Activated T-helper 1 cell treated with anti-CD3 and anti-CD28 coated beads, Interleukin-12 subunit alpha, Interleukin-12 subunit beta, Interleukin-2, Interleukin-4 antibody, amounts not matched to agents 30 ng/mL and 10 ng/mL and 1 ng/mL, durations not matched to agents 14 hours and 24 hours and 36 hours (primary cell): ENCODE measurements at places on chromosomes 3 and 15.

DNA sequence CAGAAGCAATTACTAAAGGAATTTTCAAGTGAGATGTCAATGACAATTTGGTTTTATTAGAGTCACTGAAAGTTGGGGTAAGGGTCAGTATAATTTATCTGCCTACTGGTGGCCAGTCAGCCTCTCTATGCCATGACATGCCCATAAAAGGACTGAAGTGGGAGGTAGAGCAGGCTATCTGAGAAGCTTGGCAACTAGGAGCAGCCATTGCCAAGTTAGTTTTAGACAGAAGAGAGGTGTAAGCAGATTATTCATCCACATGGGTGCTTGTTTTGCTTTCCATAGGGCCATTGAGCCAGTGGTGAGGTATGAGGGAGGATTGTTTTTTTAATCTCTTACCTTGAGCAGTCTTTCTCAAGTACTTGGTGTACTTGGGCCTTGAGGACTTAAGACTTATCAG is 8.1 kb upstream of the RBP1 start:
- no peak for DNase-seq

DNA sequence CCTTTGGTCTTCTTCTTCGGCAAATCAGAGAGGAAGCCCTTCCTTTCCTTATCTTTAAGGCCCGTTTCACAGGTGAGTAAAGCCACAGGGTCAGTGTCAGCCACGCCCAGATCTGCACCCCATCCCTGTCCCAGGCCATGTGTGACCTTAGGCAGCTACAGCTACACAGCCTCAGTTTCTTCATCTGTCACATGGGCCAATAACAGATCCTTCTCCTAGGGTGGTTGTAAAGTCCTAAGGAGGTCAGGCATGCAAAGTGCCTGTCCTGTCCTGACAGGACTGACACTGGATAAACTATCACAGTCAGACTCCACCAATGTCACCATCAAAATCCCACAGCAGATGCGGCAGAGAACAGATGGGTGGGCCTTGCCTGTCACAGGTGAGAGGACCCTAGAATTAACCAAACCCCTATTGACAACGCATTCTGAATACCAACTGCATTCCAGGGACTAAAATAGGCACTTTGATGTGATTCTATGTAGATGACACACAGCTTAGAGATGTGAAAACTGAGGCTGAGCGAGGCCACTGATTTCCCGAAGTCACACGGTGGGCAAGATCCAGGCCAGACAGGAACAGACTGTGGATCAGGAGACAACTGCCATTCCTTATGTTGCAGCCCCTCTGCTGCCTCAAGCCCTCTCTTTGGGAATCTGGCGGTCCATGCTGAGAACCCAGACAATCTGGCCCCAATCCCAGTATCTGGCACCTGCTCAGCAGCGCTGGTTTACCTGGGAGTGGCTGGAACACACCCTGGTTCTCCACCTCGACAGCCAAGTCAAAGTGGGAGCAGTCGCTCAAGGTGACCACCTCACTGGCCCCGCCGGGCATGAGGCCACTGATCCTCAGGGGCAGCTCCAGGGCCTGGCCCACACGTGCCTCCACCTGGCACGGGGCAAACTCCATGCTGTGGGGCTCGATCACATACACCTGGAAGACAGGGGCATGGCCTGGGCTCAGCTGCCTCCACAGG is 48.7 kb downstream of the NUP210 start:
- DNase-seq = no peak

DNA sequence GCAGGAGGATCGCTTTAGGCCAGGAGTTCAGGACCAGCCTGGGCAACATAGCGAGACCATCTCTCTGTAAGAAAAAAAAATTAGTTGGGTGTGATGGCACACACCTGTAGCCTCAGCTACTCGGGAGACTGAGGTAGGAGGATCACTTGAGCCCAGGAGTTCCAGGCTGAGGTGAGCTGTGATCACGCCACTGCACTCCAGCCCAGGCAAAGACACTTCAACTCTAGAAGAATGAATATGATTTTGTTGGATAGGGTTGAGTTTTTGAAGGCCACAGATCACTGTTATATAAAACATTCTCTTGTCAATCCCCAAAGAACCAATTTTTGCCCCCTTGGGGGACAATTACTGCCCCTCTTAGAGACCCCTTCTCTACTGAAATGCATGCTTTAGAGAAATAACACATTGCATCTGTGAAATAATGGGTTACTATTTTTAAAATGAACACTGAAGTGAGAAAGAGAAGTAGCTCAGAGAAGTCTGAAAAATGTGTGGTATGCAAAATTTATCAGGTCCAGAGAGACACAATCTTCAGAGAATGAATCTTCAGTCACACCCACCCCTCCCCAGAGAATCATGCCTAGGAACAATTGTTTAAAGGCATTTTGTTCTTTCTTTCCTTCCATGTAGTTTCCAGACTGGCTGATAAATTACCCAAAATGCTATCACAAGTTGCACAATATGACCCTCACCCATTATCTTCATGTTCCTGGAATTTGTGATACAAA is 42.7 kb downstream of the METTL6 start:
- no peak for DNase-seq

- no peak for DNase-seq
These were observed 46.2 kb upstream of the NR2C2 start for GRCh38 chr3:14900881-14901873.

- no peak for DNase-seq
These were observed 303.5 kb upstream of the GADL1 start for GRCh38 chr3:31197941-31198340.

- no peak for DNase-seq
These were observed 149.9 kb upstream of the TMC3 start for GRCh38 chr15:81523867-81524266.

DNA sequence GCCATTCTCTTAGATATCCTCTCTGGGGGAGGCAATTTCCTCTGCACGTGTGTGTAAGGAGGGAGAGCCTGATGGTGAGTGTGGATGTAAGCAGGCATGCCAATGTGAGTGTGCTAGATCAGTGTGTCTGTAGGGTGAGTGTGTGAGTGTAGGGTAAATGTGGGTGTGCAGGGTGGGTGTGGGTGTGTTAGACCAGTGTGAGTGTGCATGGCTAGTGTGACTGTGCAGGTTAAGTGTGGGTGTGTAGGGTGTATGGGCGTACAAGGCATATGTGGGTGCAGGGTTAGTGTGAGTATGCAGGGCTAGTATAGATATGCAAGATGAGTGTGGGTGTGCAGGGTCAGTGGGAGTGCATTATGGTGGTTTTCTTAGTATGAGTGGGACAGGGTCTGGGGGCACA is 48.4 kb downstream of the ATP2B2 start:
- DNase-seq = no peak

DNA sequence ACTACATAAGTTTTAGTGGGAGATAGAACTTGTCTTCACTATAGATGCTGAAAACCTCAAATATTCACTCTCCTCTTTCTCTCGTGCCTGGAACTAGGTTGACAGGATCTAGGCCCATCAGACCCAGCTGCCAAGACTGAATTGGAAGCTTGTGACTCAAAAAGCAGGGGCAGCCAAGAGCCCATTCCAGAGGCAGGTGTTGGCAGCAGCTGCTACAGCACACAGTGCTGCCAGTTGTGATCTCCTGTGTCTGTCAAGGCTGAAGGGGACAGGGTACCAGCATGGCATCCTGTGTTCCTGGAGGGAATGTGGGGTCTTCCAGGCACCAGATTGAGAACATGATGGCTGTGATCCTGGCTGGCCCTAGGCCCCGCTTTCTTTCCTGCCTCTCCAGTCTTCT is 92.5 kb upstream of the MB21D2 start:
- DNase-seq = no peak
